ENCODE measurements at places on chromosomes 12 and 14.

- no peak for DNase-seq
Measured at GRCh38 chr12:102629262-102629888, 149.0 kb upstream of the IGF1 start.

- DNase-seq = no peak
Measured at GRCh38 chr12:92462049-92462448, 240.7 kb upstream of the PLEKHG7 start.

GRCh38 chr14:75051556-75051899, 261 bp upstream of the MLH3 start:
- no peak for DNase-seq

DNA sequence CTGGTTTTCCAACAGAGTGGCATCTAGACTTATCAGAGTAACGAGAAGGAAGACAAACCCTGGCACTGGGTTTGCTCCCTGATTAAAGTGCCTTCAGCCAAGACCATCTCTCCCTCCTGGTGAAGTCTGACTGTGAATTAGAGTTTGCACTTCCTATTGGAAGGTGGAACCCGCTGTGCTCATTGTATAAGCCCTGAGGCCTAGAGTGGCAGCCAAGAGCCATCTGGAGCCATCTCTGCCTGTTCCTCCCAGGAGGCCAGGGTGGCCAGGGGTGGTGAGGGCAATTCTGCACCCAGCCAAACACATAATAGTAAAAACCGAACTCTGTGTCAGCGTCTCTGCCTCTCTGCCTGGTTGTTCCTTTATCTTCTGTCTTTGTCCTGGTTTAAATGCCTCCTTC, 25.0 kb downstream of the MFAP5 start:
- no peak for DNase-seq

GRCh38 chr12:122946690-122947341, 19.4 kb downstream of the ABCB9 start:
- peak; percentile 92 for DNase-seq

DNA sequence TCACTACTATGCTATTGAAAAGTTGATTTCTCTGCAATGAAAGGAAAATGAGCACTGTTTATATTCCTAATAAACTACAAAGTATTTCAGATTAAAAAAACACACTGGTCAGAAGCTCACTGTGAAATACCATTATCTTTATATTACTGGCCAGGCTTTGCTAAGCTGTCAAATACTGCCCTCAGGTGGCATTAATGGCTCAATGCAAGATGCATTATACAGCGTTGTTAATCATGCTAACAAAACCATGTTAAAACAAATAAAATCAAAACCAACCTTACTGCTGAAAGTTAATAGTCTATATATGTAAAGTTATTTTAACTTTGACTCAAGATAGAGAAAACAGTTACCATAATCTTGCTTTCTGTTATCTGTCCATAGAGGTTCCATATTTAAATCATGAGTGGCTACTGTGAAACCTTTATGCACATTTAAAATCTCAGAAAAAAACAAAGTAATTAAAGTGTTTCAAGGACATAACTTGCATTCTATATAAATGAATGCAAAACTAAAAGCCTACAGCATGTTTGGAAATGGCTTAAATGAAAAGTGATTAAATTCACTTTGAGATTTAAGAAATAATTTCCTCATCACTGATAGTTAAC, 121.7 kb downstream of the RALGAPA1 start:
- DNase-seq = peak; percentile 36

- no peak for DNase-seq
Measured at GRCh38 chr12:76762601-76762980, 1.3 kb upstream of the ZDHHC17 start.

DNA sequence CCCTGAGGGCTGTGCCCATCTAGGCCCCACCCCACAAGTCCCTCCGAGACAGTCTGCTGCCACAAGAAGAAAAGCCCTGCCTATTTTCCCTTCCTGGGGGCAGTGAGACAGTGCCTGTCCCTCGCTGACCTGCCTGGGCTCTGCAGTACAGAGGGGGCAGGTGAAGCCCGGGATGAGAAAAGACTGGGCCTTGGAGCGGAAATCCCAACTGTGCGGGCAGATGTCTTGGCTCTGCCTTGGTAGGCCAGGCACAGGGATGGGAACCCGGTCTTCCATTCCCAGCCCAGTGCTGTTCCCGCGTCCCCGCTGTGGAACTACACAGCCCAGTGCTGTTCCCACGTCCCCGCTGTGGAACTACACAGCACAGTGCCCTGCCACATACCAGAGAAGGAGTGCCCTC, 12.8 kb upstream of the NXPH4 start:
- DNase-seq = no peak

GRCh38 chr12:57157588-57158173, 10.3 kb upstream of the LRP1-AS start:
- DNase-seq = no peak

- DNase-seq = no peak
Measured at GRCh38 chr12:27732281-27732680, 21.6 kb downstream of the MRPS35 start.

DNA sequence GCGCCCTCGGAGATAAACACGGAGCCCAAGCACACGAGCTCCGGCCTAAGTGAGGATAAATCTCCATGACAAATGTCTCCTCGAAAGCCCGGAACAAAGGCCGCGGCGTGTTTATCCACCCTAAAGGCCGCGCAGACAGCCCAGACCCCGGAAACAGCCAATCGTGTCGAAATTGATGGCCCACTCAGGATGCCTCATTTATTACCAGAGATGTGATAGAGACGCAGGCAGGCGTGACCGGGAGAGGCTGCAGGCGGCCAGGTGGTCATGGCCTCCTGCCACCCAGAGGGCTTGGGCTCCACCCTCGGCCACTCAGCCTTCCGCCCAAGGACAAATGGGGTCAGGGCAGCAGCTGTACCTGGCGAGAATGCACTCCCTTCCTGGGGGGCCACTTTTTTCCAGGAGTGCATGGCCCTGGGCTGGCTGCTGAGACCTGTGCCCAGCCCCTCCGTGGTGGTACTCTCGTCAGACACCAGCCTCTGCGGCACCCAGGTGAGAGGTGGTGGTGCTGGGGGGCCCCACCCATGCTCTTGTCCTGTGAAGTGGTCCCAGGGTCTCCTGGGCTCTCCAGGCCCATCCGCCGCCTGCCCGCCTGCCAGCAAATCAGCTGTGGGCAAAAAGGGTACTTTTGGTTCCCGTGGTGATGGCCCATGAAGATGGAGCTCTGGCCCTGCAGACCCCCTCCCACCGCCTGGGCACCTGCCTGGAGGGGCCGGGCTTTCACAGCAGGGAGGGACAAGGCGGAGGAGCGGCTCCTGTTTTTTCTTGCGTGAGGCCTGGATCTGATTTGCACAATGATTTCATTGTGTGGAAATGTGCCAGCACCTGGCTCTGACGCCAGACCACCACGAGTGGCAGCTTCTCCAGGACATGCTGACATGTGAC, 211.5 kb upstream of the C14orf180 start:
- no peak for DNase-seq

DNA sequence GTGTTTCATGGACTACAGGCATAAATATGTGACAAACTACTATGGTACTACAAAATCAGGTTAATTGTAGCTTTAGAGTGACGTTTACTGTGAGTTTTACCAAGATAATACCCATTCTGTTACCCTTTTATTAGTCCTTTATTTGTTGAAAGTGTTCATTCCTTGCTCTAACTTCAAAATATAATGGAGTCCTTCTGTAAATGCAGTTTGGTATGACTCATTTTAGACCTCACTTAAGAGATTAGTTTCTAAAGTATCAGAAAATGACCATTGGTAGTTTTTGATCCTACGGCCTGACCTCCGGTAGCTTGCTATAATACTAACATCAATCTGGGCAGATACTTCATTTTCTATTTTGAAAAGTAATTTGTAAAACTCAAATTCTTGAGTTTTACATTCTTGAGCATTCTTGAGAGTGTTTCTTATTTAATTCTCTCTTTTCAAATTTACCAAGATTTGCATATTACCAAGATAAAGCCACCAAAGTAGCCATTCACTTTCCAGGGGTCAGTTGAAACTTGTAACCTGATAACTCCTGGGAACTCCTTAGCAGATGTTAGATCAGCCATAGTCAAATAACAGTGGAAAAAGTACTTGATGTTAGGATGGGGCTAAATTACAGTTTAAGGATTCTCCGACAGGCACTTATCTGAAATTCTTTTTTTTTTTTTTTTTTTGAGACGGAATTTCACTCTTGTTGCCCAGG, 4.2 kb downstream of the HSPA2 start:
- no peak for DNase-seq

DNA sequence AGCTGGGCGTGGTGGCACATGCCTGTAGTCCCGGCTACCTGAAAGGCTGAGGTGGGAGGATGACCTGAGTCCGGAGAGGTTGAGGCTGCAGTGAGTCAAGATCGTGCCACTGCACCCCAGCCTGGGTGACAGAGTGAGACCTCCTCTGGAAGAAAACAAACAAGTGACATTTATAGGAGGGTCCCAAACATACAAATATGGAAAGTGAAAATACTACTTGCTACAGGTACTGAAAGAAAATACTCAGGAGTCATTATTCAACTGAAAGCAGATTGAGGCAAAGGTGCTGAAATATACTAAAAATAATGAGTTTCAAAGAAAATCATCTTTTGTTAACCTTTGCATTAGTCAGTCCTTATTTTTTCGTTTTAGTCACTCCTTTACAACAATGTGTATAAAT, 53.5 kb downstream of the ETV6 start:
- DNase-seq = no peak

- DNase-seq = no peak
Measured at GRCh38 chr12:43425361-43425760, 126.6 kb downstream of the ADAMTS20 start.

DNA sequence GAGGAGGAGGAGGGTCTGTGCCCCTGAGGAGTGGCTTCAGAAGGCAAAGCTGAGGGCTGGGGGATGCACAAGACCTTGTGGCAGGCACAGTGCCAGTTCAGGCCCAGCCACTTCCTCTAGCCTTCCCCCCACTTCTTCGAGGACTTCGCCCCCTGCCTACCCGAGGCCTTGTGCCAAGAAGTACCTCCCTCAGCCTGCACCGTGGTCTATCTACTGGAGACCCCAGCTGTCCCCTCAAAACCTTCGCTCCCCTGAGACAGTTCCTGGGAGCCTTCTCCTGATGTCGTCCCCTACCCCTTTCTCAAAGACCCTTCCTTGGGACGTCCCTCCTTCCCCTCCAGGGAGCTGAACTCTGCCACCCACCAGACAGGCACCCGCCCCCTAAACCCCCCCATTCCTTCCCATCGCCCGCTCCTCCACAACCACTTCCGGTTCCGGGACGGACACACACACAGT, 604 bp downstream of the ZNF384 start:
- DNase-seq = no peak

DNA sequence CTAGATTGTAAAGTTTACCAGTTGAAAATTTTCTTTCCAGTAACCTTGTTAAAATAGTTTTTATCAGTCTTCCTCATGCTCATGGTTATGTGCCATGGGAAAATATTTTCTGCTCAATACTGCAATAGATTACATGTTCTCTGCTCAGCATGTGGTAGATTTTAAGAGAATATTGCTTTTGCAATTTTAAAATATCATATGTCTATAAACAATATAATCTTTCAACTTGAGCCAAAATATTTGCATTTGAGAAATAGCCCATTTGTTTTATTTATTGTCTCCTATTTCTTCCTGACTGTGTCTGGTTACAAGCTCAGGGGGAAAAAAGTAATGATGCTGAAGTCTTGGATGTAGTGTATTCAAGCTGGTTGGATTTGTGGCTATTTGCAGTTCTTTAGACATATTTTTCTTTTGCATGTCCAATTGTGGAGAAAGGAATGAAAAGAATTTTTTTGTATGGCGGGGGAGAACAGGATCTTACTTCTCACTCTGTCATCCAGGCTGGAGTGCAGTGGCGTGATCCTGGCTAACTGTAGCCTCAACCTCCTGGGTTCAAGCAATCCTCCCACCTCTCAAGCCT, 342.6 kb upstream of the NAV3 start:
- DNase-seq = peak; percentile 2

DNA sequence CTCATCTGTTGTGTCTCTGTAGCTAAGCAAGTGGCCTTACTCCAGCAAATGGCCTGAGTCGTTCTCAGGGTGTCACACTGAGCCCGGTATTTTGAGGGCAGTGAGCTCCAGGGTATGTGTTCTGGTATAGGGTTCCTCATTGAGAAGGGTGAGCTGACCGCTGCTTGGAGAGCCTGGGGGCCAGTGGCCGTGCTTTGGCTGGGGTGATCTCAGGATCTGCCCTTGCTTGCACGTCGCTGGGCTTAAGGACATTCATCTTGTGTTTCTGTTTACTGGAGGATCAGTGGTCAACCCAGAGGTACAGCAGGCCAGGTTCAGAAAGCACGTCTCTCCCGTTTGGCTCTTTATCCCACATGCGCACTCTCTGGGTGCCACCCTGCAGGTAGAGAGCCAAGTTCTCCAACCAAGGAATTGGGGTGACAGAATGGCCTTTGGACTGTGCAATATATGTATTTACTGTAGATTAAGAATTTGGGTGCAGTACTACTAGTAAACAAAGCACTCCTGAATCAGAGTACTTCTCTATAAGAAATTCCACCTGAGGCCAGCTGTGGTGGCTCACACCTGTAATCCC, 52.1 kb downstream of the FBXW8 start:
- no peak for DNase-seq

- peak; percentile 62 for DNase-seq
Measured at GRCh38 chr14:67738740-67739504, 37.2 kb downstream of the RDH12 start.

GRCh38 chr12:113649256-113649830, 177.7 kb upstream of the LHX5 start:
- DNase-seq = no peak

GRCh38 chr14:71804992-71805391, 127.2 kb upstream of the RGS6 start:
- DNase-seq = no peak

DNA sequence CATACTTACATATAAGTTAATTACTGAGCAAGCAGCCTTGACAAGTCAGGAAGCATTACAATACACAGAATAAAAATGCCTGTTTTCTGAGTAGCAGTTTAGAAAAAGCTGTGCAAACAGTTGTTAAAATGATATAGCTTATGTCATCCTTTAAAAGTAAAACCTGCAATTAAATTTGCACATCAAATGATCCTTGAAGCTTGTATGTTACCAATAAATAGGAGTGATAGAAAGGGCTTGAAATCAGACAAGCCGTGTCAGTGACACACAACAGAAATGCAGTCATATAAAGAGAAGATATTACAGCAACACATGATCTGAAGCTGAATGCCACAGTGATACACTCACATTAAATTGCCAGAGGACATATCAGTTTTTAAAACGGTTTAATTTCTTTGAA, 70.0 kb downstream of the EPS8 start:
- no peak for DNase-seq

GRCh38 chr12:25855716-25856115, 102.8 kb upstream of the RASSF8 start:
- no peak for DNase-seq

DNA sequence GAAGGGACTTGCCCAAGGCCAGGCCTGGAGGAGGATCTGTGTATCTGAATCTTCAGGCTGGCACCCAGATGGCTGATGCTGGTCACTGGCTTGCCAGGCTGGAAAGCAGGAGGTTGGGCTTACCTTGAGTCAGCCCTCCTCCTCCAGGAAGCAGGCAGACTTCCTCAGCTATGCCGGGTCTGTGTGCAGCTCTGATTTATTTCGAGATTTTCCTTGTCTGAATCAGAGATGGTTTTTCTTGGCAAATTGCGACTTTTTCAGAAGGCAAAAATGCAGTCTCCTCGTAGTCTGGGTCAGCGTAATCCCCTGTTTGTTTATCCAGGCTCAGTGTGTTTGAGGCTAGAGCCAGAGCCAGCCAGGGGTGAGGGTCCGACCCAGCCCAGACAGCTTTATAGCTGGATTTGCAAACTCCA, 48.9 kb downstream of the SMOC1 start:
- DNase-seq = no peak

Data from smooth muscle cell of the brain vasculature (primary cell).